ENCODE measurements at places on chromosomes 1 and 21.

DNA sequence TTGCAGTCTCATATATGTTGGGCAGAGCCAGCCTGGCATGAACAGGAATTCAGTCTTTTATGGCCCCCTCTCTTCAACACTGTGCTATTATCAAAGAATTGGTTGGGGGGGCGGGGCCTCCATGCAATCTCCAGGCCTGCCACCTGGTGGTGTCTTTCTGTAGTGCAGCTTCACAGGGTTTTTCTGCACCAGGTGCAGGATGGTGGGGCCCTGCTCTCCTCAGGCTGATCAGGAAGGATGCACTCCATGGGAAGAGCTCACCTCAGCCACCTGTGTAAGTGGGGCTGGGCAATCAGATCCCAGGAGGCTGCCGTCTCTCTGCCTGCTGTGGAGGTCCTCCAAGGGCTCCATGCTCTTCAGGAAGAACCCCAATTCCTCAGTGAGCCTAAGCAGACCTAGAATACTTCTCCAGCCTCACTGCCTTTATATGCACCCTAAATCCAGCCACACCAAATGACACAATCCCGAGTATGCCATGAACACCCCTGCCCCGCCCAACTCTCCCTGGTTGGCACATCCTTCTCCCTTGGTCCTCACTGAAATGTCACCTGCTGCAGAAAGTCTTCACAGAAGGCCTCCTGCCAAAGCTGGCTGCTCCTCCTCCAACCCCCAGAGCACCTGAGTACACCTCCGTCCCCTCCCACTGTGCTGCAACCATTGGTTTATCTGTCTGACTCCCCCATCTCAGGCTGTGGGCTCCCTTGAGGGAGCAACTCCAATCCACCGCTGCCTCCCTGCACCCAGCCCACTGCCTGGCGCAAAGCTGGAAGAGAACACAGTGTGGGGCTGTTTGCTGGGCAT is 16.5 kb downstream of the STK40 start:
- DNase-seq: peak; percentile 81

DNA sequence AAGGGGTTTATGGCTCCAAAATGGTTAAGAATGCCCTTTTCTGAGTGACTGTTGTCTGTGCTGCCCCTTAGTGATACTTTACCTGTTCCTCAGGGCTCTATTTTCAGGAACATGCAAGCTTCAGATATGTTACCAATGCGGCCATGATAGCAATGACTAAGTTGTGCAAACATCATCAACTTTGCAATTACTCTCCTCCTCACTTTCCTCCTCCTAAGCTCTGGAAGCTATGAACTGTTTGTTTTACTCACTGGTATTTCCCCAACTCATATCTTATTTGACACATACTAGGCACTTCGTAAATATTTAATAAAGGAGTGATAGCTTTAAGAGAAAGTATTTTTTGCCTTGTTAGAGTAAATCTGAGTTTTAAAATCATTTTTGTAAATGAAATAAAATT is 53.8 kb downstream of the RWDD3 start:
- DNase-seq: no peak

DNA sequence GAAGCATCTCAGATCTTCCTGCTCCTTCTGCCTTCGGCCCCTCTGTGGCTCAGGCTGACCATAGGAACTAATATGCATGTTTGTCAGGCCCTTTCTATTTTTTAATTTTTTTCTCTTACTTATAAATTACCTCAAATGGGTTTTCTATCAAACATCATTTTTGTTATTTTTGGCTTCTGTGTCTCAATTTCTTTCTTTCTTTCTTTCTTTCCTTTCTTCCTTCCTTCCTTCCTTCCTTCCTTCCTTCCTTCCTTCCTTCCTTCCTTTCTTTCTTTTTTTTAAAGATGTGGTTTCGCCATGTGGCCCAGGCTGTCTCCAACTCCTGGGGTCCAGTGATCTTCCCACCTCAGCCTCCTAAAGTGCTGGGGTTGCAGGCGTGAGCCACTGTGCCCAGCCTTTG is 36.2 kb upstream of the TLR5 start:
- DNase-seq: no peak

- no peak for DNase-seq
These were observed 228.0 kb upstream of the SGIP1 start for GRCh38 chr1:66305927-66306326.

DNA sequence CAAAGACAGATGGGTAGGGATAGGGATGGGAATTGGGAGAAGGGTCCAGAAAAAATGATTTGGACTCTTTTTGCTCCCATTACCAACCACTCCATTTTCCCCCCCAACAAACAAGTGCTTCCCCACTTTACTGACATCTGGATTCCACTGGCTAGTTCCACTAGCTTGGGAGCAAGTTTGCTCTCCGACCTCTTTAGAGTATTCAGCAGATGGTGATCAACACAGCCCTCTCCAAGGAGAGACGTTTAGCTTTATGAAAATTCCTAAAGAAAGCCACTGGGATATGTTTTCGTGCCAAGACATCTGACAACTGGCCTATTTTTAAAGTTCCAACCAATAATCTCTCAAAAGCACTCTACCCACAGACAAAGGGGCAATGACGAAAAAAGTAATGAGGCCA is 50.3 kb downstream of the ITPKB start:
- DNase-seq: no peak

DNA sequence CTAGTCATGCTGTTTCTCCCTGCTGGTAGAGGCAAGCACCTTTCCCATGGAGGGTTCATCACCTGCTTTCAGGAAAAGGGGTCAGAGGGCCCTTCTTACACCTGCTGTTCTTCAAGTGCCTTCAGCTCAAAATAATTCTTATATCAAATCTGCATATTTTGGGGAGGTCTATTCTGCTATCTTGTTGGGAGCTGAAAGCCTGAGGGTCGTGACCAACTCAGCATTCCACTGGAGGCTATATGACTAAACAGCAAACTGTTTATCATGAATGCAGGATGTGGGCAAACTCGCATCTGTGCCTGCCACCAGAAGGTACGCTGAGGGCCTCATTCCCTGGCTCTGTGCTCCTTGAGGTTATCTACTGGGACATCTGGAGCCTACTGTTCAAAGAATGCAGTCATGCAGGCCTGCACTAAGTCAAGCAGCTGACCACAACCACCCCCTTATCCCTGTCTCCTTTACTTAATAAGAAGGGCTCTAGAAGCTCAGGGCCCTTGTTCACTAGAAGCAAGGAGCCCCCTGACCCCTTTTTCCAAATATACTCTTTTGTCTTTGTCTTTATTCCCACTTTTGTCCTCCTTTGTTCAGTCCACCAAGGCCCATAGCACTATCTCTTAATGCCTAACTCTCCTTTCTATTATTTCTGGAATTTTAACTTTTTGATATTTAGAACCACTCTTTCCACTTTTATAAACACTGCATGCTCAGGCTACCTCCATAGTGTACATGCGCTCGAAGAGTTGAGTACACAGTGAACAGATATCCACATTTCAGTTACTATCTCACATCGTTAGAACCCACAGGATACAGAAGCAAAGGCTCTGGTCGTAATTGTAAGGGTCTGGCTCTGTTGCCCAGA is 4.5 kb upstream of the TRIM17 start:
- DNase-seq: no peak

DNA sequence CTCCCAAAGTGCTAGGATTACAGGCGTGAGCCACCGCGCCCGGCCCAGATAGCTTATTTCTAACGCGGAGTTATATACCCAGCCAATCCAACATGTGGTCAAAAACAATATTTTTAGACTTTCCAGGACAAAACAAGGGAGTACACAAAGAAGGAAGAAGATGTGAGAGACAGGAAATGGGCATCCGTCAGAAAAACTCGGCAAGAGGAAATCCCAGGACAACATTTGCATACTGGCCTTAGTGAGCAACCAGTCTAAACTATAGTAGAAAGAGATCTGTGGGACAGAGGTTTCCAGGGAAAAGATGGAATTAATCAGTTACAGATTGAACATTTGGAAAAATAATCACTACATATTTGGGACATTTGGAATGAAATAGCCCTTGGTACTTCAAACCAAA is 11.4 kb downstream of the ARMH1 start:
- DNase-seq: no peak

GRCh38 chr21:45972716-45973474 is 8.7 kb upstream of the COL6A1 start:
- peak; percentile 90 for DNase-seq

- peak; percentile 30 for DNase-seq
These were observed 5.0 kb downstream of the CHODL start for GRCh38 chr21:18249672-18250071.

- peak; percentile 83 for DNase-seq
These were observed at the start of gene HUNK for GRCh38 chr21:31872452-31873274. Gene HUNK, plus strand, starts transcription at chr21:31873020. Its CDS starts 655 bp downstream, at chr21:31873675.

DNA sequence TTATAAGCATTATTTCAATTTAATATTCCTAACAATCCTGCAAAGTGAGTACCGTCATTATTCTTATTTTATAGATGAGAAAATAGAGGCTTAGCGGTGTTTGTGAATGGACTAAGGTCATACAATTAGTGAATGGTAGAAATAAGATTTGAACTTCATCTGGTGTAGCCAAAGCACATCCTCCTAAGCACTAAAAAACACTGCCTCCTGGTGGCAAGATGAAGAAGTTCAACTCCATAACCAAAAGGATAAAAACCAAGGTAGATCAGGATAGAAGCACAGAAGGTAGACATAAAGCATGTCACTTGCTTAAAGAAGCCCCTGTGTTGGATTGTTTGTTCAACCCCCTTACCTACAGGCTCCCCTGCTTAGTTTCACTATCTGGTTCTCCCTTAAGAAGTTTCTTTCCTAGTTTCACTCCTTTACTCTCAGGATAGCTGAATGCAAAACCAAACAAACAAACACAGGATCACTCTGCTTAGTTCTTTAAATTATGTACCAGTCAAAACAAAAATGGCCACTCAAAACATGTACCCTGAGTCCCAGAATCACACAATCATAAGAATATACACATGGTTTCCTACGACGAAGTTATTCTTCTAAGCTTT is 12.7 kb upstream of the AIM2 start:
- no peak for DNase-seq

DNA sequence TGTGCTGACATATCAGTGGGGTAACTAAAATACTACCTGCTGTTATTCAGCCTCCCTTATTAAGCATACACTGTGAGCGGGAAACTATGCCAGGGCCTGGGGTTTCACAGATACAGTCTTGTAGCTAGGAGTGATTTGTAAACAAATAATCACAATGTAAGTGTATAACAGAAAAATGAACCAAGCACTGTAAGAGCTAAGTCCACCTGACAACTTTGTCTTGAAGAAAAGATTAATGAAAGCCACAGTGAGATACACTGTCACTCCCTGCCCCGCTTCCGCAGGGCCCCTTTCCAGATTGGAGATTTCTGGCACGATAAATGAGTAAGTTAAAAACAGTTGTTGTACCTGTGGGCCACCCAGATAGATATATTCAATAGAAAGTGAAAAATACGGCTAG is 4.8 kb downstream of the RCAN3 start:
- no peak for DNase-seq

- no peak for DNase-seq
These were observed 220.6 kb downstream of the SLC45A1 start for GRCh38 chr1:8538502-8538901.

DNA sequence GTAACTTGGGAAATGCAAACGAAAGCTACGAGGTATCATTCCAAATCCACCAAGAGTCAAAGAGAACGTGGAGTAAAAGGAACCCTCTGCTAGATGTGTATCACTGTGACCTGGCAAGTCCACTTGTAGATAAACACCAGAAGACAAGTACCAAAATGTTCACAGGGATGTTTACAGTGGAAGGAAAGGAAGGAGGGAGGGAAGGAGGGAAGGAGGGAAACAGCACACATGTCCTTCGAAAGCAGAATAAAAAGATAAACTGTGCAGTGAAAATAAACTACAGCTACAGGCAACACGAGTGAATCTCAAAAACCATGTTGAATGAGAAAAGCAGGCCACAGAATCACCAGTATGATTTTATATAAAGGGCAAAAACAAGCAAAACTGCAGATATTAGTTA is 59.9 kb downstream of the TP53BP2 start:
- no peak for DNase-seq

GRCh38 chr1:85865213-85865612 is 157.0 kb upstream of the ZNHIT6 start:
- no peak for DNase-seq

DNA sequence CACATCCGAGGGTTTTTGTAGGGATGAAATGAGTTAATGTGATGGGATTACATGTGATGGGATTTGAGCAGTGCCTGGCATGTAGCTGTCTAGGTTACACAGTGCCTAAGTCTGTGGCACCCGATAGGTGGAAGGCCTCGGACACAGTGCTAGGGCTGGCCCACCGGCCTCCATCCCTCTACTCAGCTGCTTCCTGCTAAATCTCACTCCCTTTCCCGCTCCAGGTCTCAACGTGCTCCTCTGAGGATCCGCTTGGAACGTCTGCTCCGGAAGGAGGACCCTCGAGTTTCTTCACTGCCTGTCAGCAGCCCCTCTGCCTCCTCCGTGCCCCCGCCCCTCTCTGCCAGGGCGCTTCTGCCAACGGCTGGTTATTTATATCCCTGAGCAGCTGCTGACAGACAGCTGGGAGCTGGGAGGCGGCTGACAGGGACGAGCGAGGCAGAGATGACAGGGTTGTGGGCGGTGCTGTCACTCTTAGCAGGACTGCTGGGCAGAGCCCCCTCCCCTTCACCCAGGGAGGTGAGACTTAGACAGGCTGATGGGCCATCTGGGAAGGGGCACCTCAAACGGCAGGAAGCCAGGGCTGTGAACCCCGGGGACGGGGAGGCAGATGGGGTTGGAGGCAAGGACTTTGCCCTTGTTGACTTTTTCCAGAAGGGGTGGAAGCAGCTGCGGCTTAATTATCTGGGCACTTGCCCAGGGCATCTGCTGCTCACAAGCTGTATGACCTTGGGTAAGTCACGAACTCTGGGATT is 26.6 kb upstream of the LRRN2 start:
- no peak for DNase-seq

- DNase-seq: no peak
These were observed 499.1 kb upstream of the RUNX1 start for GRCh38 chr21:35547946-35548774.

GRCh38 chr21:46347203-46347550 is 23.2 kb downstream of the PCNT start:
- DNase-seq: no peak

GRCh38 chr21:14143999-14144398 is 66.8 kb downstream of the LIPI start:
- no peak for DNase-seq

GRCh38 chr1:899636-900317 is 23.9 kb upstream of the SAMD11 start:
- DNase-seq: no peak

GRCh38 chr1:50342525-50342924 is 80.7 kb downstream of the DMRTA2 start:
- no peak for DNase-seq

GRCh38 chr1:115842948-115843347 is 2.0 kb upstream of the NHLH2 start:
- no peak for DNase-seq

- DNase-seq: no peak
These were observed 13.5 kb downstream of the COL6A1 start for GRCh38 chr21:45994759-45995685.

DNA sequence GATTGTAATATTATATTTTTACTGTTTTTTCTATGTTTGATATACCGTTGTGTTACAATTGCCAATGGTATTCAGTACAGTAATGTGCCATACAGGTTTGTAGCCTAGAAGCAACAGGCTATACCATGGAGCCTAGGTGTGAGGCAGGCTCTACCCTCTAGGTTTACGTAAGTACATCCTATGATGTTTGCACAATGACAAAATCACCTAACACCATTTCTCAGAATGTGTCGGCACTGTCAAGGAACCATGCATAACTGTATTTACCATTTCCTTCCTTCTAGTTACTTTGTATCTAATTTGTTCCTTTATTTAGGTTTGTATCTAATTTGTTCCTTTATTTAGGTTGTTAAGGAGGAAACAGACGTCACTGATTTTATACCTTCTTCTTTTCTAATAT is 9.9 kb downstream of the NPHP4 start:
- no peak for DNase-seq

GRCh38 chr1:169739980-169740379 is 6.1 kb upstream of the SELE start:
- DNase-seq: no peak

All from left kidney (tissue), 8 donors.